ENCODE measurements at places on chromosomes 2 and 18.
A peak's percentile ranks its signal among the peaks of the same experiment; 100 is the strongest.

DNA sequence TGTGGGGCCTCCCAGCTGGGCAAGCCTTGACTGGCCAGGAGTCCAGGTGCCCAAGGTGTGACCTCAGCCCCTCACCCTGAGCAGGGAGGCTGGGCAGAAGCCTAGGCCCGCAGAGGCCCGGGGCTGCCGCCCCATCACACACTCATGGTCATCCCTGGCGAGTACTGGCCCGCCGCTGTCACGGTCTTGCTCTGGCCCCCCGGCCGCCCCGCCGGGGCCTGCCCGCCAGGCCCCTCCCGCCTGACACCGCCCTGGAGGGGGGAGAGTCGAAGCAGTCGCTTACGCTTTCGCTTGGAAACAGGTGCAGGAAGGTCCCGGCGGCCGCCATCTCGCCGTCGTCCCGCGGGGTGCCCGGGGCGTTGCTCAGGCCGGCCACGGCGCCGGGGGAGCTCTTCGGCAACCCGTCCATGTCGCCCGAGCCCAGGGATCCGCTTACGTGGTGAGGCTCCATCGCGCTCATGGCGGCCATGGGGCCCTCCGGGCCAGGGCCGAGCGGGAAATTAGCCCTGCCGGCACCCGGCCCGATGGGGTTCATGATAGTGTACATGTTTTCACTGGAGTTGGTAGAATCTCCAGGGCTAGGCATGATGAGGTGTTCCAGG lies 26.6 kb upstream of the ANKRD62 start:
- DNase-seq: no peak

DNA sequence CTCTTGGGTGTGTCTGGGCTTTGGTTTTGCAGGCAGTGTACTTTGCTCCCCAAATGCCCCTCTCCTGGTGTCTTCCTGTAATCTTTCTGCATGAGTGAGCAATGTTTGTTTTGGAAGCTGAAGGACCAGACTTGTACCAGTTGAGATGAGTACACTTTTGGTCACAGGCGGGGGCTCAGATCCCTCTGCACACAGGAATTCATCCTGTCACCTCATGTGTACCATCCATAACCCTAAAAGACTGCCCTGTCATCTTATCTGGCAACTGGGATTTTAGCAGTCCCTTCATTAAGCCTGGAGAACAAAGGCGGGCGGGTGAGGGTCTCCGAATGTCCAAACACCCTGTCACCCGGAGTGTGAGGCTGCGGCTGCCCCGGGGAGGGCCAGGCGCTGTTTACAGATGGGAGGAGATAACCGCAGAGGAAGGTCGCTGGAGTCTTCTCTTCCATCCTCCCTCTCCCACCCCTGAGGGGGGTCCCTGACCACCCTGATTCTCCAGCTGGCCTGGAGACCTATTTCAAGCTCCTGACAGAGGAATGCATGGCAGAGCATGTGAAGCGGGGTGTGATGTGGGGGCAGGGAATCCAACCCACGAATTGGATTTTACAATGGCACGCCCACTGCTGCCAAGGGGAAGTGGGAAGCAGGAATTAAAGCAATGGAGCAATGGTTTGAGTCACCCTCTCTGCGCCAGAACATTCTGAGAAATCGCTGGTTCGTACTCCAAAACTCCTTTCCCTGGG lies 158.2 kb upstream of the MYCN start:
- no peak for DNase-seq

DNA sequence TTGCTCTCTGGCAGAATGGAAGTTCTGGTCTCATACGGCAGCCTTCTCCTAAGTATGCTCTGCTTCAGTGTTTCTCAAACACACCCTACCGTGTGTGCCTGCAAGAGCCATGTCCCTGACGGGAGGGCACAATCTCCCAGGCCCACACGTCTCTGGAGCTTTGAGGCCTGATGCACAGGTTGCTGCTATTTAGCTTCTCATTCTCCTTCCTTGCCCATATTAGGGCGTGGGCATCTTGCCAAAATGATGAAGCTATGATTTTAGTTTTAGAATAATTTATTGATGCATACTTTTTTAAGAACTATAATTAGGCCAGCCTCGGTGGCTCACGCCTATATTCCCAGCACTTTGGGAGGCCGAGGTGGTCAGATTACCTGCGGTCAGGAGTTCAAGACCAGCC lies 107.9 kb downstream of the RNF144A start:
- DNase-seq: no peak

GRCh38 chr2:152740743-152741328 lies 22.4 kb downstream of the ARL6IP6 start:
- DNase-seq: no peak

- DNase-seq: no peak
These were observed 76.3 kb upstream of the FRZB start for GRCh38 chr2:182942756-182943155.

DNA sequence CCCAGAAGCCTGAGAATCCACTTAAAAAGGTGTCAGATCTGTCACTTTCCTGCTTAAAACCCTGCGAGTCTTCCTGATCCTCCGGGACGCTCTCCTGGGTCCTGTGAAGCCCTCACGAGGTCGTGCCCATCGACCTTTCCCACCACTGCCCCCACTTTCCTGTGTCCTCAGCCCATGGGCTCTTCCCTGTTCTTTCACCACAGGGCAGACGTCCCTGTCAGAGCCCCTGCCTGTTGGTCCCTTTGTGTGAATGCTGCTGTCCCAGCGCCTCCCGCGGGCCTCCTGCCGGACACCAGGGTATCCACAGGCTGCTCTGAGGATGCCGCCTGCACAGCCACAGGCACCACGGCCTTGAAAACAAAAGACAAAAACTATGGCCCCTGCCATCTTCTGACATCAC lies 125.6 kb downstream of the TMEM18 start:
- DNase-seq: no peak

- DNase-seq: no peak
These were observed 437.9 kb downstream of the TXNL1 start for GRCh38 chr18:56200381-56200911.

DNA sequence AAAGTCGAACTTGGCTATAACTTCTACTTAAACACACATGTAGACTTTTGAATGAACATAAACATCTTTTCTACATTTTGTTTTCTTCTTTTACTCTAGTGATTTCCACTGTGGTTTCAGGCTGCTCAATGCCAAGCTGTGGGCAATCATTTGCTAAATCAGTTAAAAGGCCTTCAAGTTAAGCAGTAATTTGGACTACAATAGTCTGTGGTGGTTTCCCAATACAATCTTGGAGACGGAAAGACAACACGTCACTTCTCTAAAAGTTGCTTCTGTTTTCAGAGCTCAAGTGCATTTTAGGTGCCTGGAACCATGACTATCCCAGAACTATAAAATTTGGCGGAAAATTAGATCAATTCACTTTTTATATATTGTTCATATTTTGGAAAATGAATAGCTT lies 69.4 kb downstream of the TXNL1 start:
- no peak for DNase-seq

DNA sequence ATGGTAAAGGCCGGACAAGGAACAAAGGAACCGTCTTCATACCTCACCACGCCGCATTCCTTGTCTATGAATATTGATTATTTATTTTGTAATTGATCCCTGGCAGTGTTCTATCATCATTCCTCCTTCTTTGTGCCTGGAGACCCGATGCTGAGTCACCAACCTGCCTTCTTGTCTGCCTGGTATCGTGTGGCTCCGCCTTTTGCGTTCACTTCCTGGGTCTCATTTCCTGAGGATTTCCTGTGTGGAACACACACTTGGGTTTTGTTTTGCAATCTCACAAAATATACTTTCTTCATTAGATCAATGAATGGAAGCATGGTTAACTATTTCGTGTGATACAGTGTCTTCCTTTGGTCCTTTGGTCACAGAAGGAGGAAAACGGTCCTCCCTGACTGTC lies 95.5 kb upstream of the SNTG2 start:
- peak; percentile 55 for DNase-seq

GRCh38 chr2:70888923-70889715 lies 46.6 kb upstream of the ATP6V1B1 start:
- no peak for DNase-seq

DNA sequence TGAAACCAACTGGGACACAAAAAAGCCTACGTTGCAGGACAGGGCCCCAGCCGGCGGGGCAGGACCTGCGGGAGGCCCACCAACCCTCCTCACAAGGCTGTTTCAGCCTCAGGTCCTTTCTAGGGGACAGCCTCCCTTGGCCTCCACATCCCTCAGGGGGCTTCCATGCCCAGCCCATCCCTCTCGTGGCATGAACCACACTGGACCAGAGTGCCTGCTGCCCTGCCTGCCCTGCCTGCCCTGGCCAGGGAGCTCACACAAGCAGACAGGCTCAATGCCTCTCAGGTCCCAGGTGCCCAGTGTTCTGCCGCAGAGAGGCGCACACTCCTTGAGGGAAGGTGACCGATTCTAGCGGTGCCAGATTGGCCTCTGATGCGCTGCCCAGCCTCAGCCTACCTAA lies 57.4 kb downstream of the HDAC4 start:
- DNase-seq: no peak

DNA sequence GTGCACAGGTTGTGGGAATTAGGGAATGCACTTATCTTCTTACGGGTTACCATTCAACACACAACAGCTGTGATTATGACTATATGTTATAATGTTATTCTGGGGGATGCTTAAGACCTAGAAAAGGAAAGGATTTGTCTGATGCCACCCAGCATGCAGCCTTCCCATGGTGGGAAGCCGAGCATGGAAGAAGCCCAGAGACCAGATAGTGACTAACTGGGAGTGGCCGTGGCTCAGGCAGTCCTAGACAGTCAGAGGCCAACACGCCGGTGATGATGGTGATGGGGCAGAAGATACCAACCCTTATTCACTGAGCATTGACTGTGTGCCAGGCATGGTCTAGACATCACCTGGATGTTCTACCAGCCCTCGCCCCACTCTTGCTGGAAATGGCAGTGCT lies 35.9 kb downstream of the CYRIA start:
- no peak for DNase-seq

DNA sequence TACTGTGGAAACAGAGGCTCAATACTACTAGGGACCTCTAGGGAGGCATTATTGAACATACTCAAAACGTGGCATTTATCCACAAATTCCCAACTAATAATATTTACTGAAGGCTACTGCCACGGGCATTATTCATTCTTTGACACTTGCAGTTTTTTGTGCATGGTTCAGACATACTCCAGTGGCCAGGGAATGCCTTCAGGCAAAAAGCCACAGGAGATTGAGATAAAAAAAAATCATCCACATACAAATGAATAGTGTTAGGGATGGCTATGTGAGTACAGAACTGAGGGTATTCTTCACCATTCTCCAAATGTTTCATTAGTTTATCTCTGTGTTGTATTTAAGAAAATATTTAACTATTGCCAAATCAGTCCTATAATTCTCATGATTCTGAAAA lies 974.9 kb upstream of the PIK3C3 start:
- no peak for DNase-seq

DNA sequence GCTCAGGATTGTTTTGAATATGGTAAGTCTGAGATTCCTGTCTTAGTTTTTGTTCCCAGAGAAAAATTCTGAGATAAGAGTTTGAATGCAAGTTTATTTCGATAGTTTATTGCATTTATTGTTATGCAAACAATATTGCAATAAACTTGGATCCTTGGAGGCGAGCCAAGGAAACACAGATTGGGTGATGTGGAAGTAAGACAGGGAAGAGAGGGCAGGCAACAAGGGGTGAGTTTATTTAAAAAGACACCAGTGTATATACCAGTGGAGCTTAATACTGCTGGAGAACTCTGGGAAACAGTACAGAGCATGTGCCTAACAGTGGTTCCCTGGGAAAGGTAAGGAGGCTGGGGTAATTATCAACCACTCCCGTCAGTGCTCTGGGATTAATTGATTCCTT lies 87.5 kb upstream of the NEDD4L start:
- DNase-seq: no peak

DNA sequence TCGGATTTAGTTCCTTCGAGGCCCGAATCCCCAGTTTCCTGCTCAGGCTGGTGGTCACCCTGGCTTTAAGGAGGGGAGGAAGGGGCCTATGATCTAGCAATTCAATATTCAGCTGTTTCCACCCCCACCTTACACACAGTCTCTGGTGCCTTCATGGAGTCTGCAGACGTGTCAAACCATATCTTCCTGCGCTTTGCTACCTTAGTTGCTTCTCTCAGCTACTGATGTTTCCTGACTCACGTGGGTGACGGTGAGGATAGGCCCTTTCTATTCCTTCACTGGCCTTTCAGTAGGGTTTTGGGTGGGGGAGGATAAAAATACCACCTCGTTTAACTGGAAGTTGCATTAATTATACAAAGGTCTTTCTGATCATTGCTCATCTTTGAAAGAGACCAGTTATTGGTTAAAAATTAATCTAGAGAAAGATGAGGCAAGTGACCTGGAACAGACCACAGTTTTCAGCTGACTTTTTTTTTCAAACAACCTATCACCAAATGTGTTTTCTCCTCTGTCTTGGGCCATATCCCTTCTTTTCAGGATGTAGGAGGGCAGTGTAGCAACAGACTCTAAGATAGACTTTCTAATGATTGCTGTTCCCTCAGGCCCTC lies 49.7 kb downstream of the SH2D6 start:
- DNase-seq: no peak

DNA sequence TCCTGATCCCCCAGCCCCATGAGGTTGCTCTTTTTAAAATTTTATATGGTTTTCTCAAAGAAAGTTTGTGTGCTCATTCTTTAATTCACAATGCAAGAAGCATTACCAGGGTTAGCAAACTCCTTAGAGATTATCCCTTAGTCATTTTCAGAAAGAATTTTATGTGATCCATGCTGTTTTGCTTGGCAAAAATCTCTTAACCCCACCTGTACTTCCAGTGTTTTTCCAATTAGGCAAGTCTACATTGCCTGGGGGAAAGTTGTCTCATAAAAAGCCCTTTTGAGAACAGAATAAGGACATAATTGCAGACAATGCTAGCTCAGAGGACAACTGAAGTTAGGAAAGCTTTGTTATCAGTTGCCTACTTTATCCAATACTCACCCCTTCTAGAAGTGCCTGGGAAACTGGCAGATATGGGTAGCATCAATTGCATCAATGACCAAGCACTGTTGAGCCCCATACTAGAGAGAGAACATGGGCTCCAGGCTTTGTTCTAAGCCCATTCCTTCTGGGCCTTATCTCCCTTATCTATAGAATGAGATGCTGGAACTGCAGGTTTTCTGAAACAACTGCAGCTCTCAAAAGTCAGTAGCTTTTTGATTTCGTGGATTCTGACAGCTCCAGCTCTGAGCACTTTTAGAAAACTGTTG lies 265.9 kb upstream of the SPHKAP start:
- no peak for DNase-seq

DNA sequence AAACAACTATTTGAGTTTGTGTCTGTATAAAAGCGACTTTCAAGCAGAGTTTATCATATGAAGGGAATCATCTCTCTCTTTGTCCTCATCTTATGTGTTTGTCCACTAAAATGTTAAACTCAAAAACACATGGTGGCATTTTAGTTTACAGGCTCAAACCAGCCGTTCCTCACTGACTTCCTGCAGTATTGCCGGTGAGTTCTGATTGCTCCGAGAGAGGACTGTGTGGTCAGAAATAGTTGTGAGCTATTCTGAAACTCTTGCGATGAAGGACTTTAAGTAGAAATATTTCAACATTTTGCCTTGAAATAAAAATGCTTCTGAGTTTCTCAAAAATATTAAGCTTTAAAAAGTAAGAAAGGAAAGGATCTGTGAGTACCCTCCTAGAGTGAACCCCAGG lies 163.2 kb upstream of the CAVIN2 start:
- no peak for DNase-seq

GRCh38 chr18:38367473-38367872 lies 801.9 kb upstream of the CELF4 start:
- no peak for DNase-seq

- DNase-seq: peak; percentile 10
These were observed at the start of gene CTNNA2 for GRCh38 chr2:79512442-79513401. Gene CTNNA2, plus strand, starts transcription at chr2:79513051.

- DNase-seq: no peak
These were observed 98.5 kb upstream of the ST8SIA3 start for GRCh38 chr18:57253903-57254302.
